ENCODE measurements at places on chromosomes 16 and 17. TPM values are rescaled to one million over a fixed set of nuclear protein-coding genes. Genes with fewer than 3 reads are reported as not detected.

KRTAP4-1 gene
- not detected for total RNA-seq

CES5A gene
- total RNA-seq, result not detected

CCL8 gene
- not detected for total RNA-seq

SLC38A8 gene
- not detected for total RNA-seq

ZNF205 gene
- total RNA-seq, result 14.7 TPM

SHCBP1 gene
- total RNA-seq, result 37.5 TPM

ZSWIM7 gene
- 19.6 TPM for total RNA-seq

SPATA22 gene
- total RNA-seq, result not detected

RHOT1 gene
- 18.1 TPM for total RNA-seq

G6PC1 gene
- not detected for total RNA-seq

HASPIN gene
- total RNA-seq, result 9.4 TPM

SAP30BP gene
- total RNA-seq, result 72.0 TPM

CCDC200 gene
- not detected for total RNA-seq

CACNG3 gene
- total RNA-seq, result not detected

NXN gene
- total RNA-seq, result 10.7 TPM

KRTAP9-8 gene
- not detected for total RNA-seq

KRT40 gene
- total RNA-seq, result not detected

LITAFD gene
- not detected for total RNA-seq

GID4 gene
- 8.3 TPM for total RNA-seq

SPDYE4 gene
- total RNA-seq, result not detected

PHF23 gene
- 26.9 TPM for total RNA-seq

CRHR1 gene
- total RNA-seq, result not detected

PSMD7 gene
- 101 TPM for total RNA-seq
